ENCODE measurements at places on chromosomes 12 and 14.

- DNase-seq = no peak
Measured at GRCh38 chr12:57602544-57602943, 2.1 kb upstream of the DTX3 start.

- DNase-seq = no peak
Measured at GRCh38 chr12:57872362-57872761, 25.8 kb upstream of the CTDSP2 start.

DNA sequence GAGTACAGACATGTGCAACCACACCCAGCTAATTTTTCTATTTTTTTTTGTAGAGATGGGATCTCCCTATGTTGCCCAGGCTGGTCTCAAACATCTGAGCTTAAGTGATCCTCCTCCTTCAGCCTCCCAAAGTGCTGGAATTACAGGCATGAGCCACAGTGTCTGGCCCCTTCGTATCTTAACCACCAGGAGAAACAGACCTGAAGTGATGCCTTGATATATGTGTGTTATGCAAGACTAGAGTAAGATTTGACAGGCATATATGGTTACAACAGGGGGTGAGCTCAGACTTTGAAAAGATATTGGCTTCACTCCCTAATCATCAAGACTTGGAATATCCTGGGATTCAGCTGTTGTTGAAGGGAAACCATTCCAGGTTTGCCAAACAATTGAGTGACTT is 10.7 kb upstream of the GALNT6 start:
- DNase-seq = no peak

GRCh38 chr14:64680013-64680713 is 24.1 kb upstream of the PLEKHG3 start:
- DNase-seq = no peak

DNA sequence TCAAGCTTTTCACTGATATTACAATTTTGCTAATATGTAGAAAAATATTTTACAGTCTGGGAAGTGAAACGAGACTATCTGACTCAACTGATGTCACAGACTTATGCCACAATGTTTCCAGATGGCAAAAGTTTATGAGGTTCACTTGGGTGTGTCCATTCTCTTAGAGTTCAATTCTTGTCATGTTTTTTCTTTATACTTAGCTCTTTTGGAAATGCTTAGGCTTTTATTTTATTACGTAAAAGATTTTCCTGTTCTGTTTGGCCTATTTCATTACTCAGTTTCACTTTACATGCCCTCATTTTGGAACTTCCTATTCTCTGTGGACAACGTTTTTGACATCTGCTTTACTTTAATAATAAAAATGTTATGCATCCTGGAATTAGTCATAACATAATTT is 2.1 kb upstream of the PDZRN4 start:
- DNase-seq = no peak

GRCh38 chr12:50160643-50161042 is 6.5 kb downstream of the CERS5 start:
- DNase-seq = no peak

GRCh38 chr14:53153702-53154112 is 584 bp upstream of the DDHD1 start:
- DNase-seq = no peak

DNA sequence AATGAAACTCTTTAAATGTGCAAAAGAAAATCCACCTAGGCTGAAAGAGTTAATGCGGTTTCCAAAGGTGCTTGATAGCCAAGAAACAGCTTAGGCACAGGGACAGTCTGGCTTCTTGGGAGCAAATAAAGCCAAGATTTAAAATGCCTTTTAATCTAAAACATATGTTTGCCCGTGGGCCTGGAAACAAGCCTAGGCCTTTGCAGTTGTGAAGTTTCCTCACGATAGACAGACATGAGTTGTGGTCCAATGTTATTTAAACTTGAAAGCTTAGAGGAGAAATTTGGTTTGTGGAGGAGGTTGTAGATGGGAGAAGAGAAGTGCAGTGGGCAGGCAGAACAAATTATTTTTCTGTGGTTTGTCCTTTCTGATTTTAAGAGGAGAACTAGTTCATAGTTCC is 29.8 kb downstream of the PROX2 start:
- DNase-seq = no peak

DNA sequence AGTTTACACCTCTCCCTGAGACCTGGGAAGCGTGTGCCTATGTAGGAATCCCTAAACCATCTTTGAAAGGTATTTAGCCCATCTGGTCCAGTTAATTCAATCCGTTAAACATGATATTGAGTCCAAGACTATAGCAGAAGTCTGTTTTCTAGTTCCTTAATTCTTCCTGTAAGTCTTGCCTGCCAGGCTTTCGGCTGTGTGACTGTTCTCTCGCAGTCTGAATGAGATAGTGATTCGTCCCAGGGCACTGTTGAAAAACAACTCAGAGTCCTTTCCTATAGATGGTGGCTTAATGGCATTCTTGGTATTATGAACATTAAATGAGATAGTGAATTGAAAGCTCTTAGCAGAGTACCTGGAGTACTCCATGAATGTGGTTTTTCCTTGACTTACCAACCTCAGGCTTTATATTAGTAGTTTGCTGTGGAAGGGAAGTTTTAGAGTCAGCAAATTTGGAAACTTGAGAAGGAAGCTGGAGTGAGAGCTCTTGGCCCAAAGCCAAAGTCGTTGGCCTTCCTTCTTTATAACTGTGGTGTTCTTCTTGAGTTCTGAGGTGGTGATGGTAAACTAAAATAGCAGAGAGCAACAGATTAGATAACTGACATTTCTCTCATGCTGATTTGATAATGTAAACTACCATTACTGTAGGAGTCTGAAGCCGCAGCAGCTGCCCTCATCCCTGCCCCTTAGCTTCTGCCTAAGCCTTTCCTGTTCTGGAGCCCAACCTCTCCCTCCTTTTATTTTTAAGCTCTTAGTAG is 76.5 kb downstream of the TGFB3 start:
- DNase-seq = no peak

DNA sequence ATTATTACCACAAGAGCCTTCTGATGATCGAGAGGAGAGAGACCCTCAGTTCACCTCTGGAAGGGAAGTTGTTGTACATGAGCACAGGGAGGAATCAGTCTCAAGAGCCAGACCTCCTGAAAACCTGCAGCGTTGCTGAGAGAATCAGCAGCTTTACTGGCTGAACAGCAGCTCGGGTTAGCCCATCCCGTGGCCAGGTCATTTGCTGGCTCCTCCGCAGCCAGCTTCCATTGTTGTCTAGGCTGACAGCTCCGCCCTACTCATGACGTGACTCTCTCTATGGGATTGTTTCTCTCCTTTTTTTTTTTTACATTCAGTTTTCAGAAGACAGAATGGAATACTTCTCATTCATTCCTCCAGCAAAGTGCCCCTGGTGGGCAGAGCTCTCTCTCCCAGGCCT is 69.9 kb downstream of the TGFB3 start:
- no peak for DNase-seq

GRCh38 chr14:25033358-25033757 is 16.6 kb downstream of the STXBP6 start:
- no peak for DNase-seq
